NCI-H1930 (cell line): ENCODE measurements at places on chromosomes 3 and 15.

- no peak for DNase-seq
These were observed 73.0 kb downstream of the TRPC1 start for GRCh38 chr3:142796823-142797222.

DNA sequence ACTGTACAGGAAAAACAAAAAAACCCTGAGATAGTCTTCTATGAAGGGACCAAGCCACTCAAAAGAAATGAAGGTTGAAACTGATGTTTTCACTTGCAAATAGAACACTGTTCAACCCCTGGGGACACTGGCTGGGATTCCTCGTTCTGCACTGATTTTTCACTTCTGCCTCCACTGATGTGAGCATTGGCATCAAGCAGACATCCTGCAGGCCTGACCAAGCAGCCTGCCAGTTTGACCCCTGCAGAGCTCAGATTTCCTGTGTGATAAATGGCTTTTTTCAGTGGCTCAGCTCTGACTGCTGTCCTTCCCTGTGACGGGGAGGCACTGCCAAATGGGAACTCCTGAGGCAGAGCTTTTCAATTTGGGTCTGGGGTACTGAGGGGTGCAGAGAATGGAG, 50.0 kb downstream of the RASGRP1 start:
- no peak for DNase-seq

GRCh38 chr3:165885558-165886270, 48.5 kb upstream of the BCHE start:
- DNase-seq = no peak

GRCh38 chr3:57935539-57935938, 72.7 kb upstream of the FLNB start:
- DNase-seq = no peak

DNA sequence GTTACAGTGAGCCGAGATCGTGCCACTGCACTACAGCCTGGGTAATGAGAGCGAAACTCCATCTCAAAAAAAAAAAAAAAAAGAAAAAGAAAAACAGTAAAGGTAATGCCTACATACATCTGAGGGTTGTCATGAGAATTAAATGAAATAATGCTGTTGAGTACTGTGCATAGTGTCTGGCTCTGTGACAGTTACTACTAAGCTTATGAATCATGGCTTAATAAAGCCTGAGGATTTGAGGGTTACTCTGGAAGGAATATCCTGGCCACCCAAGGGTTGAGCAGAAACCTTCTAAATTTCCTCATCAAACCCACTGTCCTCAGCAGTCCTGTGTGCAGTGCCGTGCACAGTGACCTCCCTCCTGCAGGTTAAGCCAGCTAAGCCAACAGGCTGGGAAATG, 26.8 kb upstream of the ELP6 start:
- DNase-seq = no peak

DNA sequence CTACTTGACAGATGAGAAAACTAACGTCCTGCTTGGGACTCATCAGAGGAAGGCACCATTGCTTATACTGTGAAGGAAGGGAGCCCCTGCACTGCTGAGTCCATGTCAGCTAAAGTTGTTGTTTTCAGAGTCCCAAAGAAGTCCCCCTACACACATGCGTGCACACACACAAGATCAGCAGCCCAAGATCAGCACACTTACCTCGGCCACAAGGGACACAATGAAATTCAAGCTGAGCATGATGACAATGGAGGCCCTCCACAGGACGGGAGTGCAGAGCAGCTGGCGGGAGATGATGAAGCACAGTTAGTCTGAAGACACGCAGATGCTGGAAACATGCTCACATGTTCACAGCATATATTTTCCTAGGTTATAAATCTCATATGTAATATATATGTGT, 28.6 kb upstream of the ATP13A5 start:
- no peak for DNase-seq

DNA sequence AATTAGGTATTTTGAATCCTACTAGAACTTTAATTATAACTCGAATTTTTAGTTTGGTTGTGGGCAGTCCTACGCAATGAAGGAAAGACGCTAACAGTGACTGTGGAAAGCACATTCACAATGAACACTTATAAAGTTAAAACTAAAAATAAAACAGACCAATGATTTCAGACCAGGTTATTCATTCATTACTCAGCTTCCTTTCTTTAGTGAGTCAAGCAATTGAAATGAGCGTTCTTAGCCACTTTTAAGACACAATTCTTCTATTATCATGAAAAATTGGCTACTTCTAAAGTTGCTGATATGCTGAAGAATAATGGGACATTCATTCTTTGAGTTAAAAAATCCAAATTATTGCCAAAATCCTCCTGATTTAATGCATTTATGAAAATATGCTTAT, 66.0 kb upstream of the CMSS1 start:
- no peak for DNase-seq

- DNase-seq = no peak
These were observed 298.5 kb downstream of the GBE1 start for GRCh38 chr3:81462921-81463320.

DNA sequence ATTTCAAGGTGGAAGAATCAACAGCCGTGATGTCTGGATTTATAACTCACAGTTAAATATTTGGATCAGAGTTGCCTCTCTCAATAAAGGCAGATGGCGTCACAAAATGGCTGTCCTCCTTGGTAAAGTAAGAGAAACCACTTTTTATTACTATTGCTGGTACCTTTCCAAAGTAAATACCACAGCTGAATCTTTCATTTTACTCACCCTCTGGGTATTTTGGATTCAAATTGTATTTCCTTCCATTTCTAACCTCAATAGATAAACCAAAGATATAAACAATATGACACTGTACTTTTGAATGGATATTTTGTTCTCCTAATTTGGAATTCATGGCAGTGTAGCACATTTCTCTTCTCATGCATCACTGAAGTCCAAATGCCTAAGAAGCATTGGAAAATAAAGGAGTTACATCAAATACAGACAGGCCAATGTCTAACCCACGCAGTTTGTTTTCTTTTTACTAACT, 29.5 kb downstream of the KLHL24 start:
- no peak for DNase-seq

GRCh38 chr3:140096037-140096436, 161.1 kb downstream of the CLSTN2 start:
- no peak for DNase-seq

- no peak for DNase-seq
These were observed 45.4 kb downstream of the IGF2BP2 start for GRCh38 chr3:185779461-185779860.

GRCh38 chr3:50610181-50610971, 1.2 kb downstream of the CISH start:
- no peak for DNase-seq

GRCh38 chr3:151372063-151372820, 12.3 kb downstream of the P2RY12 start:
- DNase-seq = no peak

DNA sequence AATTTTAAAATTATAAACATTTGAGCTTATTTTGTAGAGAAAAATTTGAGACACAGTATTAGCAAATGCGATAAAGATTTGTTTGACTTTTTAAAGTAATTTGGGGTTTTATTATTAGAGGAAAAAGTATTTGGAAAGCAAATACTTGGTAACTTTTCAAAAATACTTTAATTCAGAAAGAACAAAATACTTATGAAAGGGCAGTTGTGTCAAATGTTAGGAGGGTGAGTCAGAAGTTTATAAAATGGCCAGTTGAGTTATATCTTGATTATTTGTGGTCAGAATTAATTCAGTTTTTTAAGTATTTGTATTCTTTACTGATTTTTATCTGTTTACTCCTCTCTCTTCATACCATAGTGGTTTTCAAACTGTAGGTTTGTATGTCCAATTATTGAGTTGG, 12.1 kb downstream of the LACTB start:
- DNase-seq = no peak

DNA sequence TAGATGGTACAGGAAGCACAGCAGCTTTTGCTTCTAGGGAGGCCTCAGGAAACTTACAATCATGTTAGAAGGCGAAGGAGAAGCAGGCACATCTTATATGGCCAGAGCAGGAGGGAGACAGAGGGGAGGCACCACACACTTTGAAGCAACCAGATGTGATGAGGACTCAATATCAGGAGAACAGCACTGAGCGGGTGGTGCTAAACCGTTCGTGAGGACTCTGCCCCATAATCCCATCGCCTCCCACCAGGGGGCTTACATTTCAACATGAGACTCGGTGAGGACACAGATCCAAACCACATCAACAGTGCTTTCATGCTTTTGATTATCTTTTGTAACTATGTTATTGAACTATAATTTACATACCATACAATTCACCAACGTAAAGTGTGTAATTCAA, 7.6 kb upstream of the TMEM44 start:
- no peak for DNase-seq

DNA sequence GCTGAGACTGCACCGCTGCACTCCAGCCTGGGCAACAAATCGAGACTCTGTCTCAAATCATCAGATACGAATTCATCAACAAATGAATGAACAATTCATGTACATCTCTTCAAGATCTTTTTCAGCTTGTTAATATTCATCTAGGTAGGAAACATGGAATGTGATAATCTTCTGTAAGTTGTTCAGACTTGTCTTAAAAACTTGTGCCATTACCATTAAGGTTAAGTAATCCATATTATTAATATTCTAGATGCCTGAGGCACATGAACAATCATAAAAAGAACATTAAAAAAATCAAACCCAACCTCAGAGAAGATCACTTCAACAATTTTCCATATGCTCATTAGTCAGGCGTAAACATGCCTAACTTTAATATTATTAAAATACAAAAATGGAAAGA, 36.2 kb downstream of the CHSY1 start:
- DNase-seq = no peak

DNA sequence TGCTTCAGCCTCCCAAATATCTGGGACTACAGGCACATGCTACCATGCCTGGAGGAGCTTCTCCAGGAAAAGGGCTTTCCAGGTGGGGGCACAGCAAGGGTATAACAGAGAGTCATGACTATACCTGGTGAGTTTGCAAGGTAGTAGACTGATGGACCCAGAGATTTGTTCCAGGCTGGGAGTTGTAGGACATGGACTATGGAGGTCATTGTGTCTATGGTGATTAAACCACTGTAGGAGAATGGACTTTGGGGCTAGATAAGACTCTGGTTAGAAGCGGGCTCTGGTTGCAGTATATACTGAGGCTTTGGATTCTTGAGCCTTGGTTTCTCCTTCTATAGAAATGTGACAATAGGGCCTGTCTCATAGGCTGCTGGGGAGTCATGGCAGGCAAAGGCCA, 104.7 kb downstream of the EPHB1 start:
- DNase-seq = no peak

DNA sequence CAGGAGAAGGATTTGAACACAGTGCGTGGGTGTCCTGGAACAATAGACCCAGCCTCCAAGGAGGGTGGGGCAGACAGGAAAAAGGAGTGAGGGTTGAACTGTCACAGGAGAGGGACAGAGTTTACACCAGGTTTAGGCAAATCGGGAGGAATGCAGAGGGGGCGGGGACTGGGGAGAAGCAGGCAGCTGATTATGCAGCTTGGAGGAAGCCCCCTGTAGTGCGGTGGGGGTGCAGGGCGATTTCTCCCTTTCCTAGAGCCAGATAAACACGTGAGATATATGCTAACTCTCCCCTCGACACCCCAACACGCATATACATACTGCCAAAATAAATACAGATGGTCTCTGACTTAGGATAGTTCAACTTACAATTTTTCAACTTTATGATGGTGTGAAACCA, 108.6 kb upstream of the PRR20G start:
- no peak for DNase-seq

GRCh38 chr3:107978131-107979055, 112.4 kb downstream of the CD47 start:
- no peak for DNase-seq

DNA sequence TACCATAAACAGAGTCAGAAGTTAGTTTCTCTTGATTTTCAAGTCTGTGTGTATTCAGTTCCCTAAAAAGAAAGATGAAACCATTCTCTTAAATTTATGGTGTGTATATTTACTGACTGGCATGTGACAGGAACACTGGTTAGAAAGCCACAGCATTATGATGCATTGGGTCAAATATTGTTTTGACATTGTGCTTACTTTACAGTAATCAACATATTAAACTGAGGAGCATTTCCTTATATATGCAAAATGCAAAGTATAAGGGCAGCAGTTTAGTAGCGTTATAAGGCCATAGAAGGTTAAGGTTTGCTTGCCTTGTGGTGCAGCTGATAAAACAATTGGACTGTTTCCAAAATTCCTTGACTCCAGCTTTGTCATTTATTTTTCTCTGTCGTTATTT, 72.9 kb downstream of the EPHA3 start:
- DNase-seq = no peak

DNA sequence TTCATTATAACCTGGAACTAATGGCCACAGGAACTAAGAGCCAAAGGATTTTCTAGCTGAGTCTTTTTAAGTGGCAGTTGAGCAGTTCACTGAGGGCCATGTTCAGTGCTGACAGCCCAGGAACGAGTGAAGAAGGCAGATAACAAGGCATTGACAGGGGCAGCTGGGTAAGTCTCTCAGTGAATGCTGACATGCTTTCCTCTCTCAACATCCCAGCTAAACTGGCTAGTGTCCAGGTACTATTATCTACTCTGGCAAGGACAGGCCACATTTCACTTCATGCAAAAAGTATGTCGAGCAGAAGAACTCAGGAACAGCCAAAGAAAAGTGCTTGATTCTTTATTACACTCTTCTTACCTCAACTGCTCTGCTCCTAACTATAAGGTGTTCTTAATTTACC, 515.9 kb downstream of the NLGN1 start:
- no peak for DNase-seq

DNA sequence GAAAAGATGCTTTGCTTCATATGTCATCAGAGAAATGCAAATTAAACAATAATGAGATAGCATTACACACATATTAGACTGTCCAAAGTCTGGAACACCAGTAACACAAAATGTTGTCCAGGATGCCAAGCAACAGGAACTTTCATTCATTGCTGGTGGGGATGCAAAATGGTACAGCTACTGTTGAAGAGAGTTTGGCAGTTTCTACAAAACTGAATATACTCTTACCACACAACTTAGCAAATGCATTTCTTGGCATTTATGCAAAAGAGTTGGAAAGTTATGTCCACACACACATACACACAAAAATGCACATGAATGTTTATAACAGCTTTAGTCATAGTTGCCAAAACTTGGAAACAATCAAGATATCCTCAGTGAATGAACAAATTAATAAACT, 195.2 kb upstream of the MME start:
- DNase-seq = no peak

DNA sequence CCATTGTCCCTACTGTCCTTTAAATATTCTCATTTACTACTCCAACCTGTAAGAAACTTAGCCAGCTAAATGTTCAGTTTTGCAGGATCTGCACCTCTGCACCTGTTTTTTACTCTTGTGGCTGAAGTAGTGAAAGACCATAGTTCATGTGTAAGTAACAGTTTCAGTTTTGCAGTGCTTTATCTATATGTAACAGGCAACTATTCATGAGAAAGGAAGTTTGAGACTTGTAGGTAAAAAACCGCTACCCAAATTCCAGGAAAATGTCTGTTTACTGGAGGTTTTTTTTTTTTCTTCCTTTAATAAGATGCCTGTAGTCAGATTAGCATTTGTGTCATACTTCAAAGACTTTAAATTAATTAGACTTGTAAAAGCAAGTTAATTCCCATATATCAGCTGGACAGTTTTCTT, 25.4 kb upstream of the MBNL1 start:
- DNase-seq = no peak

DNA sequence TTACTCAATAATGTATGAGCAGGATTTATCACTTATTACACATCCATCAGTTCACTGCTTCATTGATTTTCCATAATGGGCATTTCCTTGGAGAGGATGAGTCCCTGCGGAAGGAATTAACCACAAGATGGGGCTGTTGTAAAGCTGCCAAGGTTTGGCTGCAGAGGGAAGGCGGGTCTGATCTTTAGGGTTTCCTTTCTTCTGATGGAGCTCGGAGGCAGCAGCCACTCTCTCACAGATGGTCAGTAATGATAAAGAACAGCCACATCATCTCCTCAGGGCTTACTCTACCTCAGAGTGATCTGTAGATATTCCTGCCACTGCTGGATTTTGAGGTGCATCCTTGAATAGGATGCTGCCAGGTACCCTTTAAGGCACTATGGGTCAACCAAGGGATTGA, 115.2 kb downstream of the USP13 start:
- no peak for DNase-seq
